ENCODE measurements at places on chromosomes 6 and 20. TPM values are rescaled to one million over a fixed set of nuclear protein-coding genes. Genes with fewer than 3 reads are reported as not detected.
A peak's percentile ranks its signal among the peaks of the same experiment; 100 is the strongest.

Gene SLC17A3
- total RNA-seq, result not detected

Gene OPN5
- total RNA-seq, result not detected

Gene SLC2A10
- 15.2 TPM for total RNA-seq

Gene TBP
- 12.2 TPM for total RNA-seq

Gene FARS2
- total RNA-seq, result 28.9 TPM

DNA sequence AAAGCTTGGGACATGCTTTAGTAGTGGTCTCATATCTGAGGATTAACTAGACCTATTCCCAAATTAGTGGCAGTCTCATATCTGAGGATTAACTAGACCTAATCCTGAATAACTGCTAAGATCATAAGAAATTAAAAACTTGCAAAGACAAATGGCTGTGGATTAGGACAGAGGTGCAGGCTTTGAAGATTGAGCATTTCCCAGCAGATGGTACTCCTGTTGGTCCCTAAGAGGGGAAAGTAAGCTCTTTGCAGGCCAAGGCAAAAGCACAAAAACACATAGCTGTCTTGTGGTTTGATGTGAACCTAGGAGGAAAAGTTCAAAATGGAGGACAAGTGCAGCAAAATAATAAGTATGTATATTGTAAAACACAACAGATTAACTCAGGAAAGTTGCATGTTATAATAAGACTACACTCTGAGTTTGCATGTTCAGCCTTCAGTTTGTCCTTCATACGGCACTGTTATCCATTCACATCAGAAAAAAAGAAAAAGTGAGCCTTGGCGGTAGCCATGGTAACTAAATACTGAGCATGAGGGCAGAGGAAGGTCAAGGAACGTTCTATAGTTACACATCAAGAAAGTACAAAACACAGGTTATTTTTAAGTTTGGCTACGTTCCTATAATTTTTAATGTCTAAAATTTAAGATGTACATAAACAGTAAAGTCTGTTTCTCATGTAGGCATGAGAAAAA is 62.8 kb downstream of the FILIP1 start:
- no peak for DNase-seq

GRCh38 chr6:137056121-137056880 is 11.5 kb upstream of the IL20RA start:
- DNase-seq, result no peak

DNA sequence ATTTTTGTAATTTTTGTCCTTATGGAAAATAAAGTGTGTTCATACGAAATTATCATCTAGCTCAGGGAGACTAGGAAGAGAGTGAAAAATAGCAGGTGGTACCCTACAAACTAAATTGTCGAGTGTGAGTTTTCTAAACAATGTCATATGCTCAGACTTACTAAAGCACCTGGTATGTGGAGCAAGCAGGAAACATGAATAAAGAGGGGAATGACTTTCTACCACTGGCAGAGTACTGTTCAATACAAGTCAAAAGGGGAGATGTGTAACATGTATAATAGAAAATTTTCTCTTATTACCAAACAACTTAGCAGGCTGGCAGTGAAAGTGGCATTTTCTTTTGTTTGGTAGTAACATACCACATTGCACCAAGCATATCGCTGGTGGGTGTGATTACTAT is 36.1 kb downstream of the CTNNBL1 start:
- peak; percentile 65 for DNase-seq

- DNase-seq, result no peak
Observed at GRCh38 chr20:63122626-63123025, 93.3 kb downstream of the YTHDF1 start.

DNA sequence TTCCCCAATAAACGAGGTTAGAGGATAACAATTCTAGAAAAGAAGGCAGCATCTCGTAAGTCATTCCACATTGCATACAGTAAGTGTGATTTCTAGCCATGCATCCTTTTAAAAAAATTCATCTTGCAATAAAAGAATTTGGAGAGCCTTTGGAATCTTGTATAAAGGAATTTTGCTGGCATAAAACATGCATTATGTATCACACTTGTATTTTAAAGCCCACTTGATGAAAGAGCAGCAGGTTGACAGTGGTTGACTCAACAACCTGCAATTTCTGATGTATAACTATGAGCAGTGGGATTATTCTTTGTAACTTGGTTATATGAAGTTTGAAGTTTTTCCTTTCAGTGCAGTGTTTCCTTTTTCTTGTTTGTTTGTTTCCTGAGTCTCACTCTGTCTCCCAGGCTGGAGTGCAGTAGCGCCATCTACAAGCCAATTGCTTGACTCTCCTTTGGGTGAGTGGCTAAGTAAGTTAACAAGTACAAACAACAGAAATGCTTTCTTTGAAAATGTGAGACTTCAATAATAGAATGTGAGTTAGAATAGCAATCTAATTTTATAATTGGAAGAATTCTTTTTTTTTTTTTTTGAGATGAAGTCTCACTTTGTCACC is 39.9 kb downstream of the JARID2 start:
- DNase-seq, result peak; percentile 47

DNA sequence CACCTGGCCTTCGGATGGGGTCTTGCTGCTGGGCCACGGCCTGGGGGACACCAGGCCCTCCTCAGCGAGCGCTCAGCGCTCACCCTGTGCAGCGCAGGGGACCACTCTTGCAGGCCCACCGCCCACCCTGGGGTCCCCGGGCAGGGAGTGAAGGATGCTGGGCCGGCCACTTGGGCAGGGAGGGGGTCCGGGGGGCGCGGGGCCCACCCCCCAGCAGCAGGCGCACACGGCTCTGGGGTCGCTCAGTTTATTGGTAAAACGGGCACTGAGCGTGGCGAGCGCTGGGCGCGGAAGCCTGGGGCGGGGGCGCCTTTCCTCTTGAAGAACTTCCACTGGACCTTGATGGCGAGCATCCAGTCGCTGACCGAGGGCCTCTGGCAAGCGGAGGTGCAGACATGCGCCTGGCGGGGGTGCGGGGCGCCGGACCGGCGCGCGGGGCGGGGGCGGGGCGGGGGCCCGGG is 11.1 kb downstream of the EEF1A2 start:
- no peak for DNase-seq

DNA sequence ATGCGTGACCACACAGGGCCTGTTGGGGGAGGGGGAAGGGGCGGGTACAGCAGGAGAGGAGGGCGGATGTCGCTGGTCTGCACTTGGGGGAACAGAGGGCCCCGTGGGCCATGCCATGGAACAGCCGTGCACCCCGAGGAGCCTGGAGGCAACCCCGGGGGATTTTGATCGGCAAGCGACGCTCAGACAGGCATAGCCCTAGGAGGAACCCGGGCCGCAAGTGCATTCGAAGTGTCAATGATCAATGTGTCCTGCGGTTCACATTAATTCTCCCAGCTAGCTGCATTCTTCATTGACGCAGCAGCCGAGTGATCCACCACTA is 772.8 kb upstream of the DEFB115 start:
- no peak for DNase-seq

- DNase-seq, result no peak
Observed at GRCh38 chr6:109118337-109118736, 23.0 kb downstream of the CEP57L1 start.

DNA sequence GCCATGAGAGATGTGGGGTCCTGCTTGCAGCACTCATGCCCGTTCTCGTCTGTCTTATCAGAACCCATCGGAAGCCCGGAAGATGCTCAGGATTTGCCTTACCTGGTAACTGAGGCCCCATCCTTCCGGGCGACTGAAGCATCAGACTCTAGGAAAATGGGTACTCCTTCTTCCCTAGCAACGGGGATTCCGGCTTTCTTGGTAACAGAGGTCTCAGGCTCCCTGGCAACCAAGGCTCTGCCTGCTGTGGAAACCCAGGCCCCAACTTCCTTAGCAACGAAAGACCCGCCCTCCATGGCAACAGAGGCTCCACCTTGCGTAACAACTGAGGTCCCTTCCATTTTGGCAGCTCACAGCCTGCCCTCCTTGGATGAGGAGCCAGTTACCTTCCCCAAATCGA is 8.3 kb downstream of the PI16 start:
- DNase-seq, result peak; percentile 51

DNA sequence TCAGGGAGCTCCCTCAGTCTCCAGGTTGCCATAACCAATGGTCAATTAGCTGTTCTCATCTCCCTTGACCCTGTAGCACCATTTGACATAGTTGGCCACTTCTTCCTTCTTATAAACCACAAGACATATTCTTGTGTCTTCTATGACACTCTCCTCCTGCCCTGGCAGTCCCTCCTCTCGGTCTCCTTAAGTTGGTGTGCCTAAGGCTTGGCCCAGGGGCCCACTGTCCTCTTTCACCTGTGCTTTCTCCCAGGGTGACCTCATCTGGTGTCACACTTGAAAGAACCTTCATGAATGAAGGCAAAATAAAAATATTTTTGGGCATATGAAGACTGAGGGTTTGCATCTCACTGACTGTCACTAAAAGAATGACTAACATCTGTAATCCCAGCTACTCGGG is 9.7 kb upstream of the ADGRF5 start:
- DNase-seq, result no peak

- peak; percentile 13 for DNase-seq
Observed at GRCh38 chr6:125232466-125232865, 69.3 kb downstream of the HDDC2 start.

GRCh38 chr6:111114087-111114443 is 26.8 kb downstream of the SLC16A10 start:
- DNase-seq, result no peak

DNA sequence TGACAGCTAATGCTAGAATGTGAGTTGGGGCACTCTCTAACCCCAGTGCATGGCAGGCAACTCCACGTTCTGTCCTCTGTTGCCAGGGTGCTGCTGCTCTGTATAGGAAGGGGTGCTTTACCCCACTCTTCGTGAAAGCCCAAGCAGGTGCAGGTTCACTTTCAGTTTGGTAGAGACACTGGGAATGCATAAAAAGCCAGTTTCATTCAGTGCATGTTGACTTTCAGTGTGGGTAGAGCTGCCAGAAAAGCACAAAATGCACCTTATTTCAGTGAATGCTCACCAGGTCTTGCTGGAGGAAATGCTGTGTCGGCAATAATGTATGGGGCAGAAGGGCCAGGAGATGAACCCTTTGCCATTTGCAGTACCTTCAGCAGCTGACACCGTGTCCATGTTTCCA is 62.1 kb upstream of the ADGRB3 start:
- no peak for DNase-seq

GRCh38 chr6:108117427-108118358 is 43.2 kb upstream of the OSTM1 start:
- peak; percentile 21 for DNase-seq
